Endothelial cell of umbilical vein (primary cell): ENCODE measurements at places on chromosomes 4 and X.

DNA sequence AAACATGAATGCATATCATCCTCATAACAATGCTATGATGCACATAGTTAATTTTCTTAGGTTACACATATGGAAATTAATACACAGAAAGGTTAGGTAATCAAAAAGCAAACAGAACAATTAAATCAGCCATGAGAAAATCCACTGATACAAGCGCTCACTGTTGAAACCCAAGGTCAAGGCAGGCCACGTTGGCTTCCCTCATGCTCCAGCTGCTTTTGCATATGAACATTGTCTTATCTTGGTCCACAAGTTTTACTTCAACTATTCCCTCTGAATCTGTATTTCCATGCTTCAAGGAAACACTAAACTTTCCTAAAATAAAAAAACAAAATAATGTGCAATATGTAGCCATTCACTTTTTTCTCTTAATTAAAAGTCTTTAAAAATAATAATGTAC is 34.5 kb upstream of the PLA2G12A start:
- no peak for DNase-seq

DNA sequence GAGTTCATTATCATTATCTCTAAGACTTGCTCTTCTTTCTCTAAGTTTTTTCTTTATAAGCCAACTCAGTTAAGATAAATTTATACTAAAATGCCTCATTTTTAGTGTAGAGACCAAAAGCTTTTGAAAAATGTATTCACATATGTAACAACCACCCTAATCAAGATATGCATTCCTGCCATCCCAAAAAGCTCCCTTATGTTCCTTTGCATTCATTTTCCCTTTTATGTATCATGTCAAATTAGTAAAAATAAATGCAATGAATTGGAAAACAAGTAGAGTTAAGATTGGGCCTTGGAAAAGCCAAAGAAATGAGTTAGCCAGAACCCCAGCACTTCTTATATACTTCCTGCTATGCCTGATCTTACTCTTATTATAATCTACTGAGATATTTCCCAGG is 62.2 kb downstream of the NPY2R start:
- no peak for DNase-seq

- DNase-seq: no peak
Observed at GRCh38 chr4:25970226-25970675, 56.2 kb downstream of the SMIM20 start.

DNA sequence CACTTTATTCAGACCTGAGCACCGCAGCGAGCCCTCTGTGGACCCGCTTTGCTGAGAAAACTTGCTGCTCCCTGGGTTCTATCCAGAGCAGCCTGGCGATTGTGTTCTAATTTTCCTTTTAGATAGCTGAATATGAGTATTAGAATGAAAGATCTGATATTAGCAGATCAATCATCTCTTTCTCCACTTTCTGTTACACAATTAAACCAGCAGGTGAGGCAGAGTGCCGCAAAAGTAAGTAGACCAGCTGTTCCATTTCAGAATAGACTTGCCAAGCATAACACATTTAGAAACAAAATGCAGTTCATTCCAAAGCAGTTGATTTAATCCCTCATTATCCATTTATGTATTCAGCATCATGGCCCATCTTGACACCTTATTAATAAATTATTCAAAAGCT is 58.6 kb downstream of the PALLD start:
- no peak for DNase-seq
